GOT3 (cell line): ENCODE measurements at places on chromosomes 3 and 15.

DNA sequence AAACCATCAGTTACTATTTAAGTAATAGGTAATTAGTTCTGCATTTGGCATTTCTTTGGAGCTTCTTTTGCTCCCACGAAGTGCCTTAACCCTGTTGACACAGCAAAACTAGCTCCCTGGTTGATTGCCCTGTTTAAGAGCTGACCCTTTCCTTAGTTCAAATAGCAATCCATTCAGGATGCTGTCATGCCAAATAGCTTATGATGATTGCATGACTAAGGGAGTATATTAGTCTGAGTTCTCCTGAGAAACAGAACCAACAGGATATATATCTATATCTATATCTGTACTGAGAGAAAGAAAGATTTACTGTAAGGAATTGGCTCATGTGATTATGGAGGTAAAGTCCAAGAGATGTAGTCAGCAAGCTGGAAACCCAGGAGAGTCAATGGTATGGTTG is 50.3 kb upstream of the SPRED1 start:
- DNase-seq = no peak

GRCh38 chr15:31016446-31016915 is 25.1 kb upstream of the MTMR10 start:
- no peak for DNase-seq

DNA sequence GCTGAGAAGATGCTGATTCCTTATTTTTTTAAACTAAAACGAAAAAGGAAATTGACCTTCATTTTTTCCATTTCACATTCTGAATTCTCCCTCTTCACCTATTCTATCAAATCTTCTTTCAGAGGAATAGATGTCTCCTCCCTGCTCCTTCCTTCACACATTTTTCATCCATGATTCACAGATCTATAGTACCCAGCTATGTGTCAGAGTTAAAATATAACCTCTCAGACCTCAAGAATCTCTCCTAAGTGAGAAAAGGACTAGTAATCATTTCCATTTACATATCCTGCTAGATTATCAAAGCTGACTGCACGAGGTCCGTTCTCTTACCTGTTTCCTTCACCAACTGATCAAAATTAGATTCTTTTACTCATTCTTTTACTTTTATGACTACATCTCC is 1297.6 kb upstream of the ALCAM start:
- DNase-seq = no peak

GRCh38 chr3:42683875-42684598 is 1.3 kb upstream of the KLHL40 start:
- DNase-seq = peak; percentile 28
